ENCODE measurements at places on chromosomes 5 and 9. TPM values are rescaled to one million over a fixed set of nuclear protein-coding genes. Genes with fewer than 3 reads are reported as not detected.

The SPINK5 gene
- total RNA-seq = 4.1 TPM

The MTMR12 gene
- total RNA-seq = 19.6 TPM

The CYLC2 gene
- not detected for total RNA-seq

GRCh38 chr5:127812570-127812969 lies 109.4 kb downstream of the CCDC192 start:
- DNase-seq = no peak

DNA sequence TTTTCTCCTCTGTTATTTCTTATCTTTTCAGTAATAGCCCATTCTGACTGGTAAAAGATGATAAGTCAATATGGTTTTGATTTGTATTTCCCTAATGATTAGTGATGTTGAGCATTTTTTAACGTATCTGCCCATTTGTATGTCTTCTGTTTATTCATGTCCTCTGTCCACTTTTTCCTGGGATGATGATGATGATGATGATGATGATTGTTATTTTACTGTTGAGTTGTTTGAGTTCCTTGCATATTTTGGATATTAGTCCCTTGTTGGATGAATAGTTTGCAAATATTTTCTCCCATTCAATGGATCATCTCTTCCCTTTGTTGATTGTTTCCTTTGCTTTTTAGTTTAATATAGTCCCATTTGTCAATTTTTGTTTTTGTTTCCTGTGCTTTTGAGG lies 27.0 kb downstream of the UTP15 start:
- DNase-seq = no peak

- DNase-seq = no peak
These were observed 1.3 kb upstream of the SLC2A8 start for GRCh38 chr9:127395497-127396252.

DNA sequence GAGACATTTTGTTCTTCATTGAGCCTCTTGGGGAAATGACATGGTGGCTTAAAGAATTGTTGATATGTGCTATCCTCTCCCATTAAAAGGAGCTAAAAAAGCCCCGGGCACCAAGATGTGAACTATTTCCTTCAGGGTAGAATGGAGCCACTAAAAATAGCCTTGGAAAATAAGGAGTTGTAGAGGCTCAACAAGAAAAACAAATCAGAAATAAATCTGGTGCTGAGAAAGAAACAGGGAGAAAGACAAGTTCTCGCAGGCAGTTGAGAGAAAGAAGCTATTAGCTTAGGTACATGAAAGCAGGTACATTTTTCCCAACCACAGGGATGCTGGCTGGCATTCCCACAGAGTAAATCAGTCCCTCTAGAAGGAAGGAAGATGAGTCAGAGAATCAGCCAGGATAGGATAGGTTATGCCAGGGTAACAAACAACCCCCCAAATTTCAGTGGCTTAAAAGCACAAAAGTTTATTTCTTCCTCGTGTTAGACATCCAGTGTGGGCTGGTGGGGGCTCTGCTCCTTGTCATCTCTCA lies 134.6 kb upstream of the ADRA1B start:
- no peak for DNase-seq

All from osteocyte (in vitro differentiated cells).